ENCODE measurements at places on chromosomes 12 and 14.

DNA sequence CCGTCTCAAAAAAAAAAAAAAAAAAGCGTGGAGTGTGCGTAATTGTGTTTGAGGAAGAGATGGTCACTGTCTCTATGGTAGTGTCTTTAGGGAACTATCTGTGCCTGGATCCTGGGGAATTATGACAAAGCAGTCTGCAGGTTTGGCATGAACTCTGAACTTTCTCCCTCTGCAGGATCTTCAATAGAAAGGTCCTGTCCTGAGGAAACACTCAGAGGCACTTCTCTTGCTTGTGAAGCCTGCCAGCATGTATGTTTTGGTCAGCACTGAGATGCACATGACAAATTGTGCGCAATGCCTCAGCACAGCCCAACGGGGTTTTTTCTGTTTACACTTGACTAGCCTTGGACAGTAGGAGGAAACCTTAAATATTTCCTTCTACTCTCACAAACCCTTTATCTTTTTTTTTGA lies 46.6 kb downstream of the ATF7 start:
- DNase-seq = no peak

- DNase-seq = no peak
Measured at GRCh38 chr12:51838036-51838435, 10.5 kb downstream of the FIGNL2 start.

DNA sequence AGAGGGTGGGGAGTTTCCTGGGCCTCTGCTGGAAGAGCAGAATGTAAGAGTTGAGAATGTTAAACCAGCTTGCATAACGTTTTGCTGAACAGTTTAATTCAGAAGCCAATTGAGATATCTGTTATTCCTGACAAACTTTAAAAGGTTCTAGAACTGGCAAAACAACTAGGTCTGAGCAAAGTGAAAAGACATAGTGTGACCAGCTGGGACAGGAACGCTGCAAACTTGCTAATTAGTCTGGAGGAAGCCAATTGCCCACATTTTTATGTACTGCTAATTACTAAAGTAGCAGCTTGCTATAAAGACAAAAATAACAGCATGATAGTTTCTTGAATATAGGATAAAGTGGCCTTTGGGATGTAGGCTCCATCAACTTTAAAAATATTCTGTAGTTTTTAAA lies 704.9 kb downstream of the NRXN3 start:
- no peak for DNase-seq

DNA sequence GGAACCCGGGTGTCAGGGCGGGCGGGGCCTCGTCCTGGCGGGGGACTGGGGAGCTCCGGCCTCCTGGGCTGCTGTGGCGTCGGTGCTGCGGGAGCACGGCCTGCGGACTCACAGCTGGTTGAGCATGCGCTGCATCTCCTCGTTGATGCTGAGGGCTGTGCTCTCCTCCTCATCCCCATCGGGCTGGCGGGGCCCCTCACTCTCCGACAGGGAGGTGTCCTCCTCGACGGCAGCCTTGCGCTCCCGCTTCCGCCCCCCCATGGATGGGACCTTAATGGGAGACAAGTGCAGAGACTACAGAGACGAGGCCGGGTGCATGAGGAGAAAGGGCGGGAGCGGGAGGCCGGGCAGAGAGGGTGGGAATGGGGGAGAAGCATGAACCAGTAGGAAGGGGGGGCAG lies 7.3 kb downstream of the IFFO1 start:
- no peak for DNase-seq

DNA sequence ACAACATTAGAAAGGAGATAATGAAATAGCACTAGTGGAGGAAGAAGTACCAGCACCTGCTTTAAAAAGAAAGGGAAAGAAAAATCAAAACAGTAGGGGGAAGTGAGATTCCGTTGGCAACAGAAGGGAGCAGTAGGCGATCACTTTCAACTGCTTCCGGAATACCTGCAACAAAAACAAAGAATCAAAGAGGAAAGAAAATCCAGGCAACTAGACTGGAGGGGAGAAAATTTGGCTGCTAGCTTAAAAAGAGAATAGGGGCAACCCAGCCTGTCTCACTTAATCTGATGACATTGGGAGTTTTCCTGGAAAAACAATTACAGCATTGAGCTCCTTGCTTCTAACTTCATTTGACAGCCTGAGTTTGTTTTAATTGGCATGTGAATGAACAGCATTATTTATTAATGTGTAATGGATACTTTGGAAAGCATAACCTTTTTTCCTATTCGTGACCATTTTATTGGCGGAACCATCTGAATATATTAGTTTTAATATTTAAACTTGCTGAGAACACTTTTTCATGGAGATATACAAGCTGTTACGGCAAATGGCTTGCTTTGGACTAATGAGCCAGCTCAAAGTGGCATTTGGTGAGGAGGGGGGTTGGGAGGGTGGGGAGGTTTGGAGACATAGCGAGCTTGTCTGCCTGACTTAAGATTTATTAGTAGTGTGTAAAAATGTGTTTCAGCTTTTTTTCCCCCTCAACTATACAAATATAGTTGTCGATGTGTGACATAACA lies 2.5 kb upstream of the DACT1 start:
- DNase-seq = no peak

- DNase-seq = no peak
Measured at GRCh38 chr12:61356485-61356884, 903.7 kb upstream of the USP15 start.

DNA sequence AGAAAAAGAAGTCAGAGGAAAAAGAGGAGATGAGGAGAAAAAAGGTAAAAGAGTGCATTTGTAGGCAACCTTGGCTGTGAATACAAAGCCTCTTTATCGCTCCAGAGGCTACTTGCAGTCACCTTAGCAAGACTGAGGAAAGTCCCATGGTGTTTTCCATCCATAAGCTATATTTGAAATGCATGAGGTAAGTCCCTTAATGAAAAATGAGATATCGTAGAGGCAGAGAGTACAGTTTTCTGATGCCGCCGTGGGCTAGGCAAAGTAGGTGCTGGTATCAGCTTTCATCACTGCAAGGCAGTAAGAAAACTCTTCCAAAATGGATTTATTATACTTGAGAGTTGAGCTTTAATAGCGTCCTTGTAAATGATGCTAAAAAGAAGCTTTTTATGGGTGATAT lies 186.8 kb downstream of the ASCL1 start:
- no peak for DNase-seq

DNA sequence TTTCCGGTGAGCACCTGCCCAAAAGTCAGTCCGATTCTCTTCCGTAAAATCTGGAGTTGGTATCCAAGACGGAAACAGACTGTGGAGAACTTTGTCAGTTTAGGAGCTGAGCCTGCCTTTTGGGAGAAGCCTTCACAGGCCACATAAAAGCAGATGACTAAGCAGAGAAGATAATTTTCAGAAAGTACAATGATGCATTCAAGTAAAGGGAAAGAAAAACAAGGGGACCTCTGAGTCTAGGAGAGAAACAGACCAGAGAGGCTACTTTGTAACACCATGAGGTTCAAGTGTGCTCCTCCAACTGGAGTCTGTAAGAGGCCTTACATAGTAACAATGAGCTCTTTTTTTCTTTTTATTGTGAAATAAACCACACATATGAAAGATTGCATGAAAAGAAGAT lies 21.1 kb downstream of the TMED8 start:
- DNase-seq = no peak

GRCh38 chr14:90403065-90403464 lies 6.2 kb downstream of the CALM1 start:
- DNase-seq = no peak

DNA sequence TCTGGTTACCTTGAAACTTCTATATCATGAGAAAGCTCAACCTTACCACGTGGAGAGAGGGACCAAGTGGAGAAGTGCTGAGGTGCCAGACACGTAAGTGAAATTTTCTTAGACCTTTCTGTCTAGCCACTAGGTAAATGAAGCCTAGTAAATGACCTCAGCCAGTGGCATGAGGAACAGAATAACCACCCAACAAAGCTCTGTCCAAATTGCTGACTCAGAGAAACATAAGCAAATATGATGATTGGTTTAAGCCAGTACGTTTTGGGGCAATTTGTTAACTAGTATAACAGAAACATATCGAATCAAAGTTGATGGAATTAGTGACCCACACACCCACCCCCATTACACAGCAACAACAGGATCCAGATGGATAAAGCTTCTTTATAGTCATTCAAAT lies 75.2 kb upstream of the MAX start:
- DNase-seq = no peak

DNA sequence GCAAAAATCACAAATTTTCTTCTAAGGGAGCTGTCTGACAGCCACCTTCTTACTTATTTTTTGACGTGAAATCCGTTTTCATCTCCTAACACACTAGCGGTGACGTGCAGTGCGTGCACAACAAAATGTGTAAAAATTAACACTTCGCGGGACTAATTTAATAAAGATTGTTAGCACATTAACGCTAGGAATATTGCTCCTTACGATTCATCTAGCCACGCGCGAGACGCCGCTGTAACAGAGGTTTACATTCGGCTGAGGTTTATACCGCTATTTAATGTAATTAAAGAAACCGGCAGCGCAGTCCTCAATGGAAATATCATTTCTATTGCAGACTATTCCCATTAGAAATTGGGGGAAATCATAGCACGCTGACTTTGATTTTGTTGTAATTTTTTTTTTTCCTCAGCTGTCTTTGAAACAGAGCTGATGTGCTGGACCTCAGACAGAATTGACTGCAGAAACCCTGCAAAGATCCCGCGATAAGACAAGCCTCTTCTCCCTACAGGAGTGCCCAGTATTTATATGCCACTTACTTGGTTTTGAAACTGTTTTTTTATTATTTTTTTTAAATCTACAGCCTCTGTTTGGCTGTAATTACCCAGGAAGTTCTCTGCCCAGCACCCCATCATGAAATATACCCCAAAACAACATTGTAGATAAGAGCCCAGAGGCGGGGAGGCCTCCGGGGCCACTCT lies 31.2 kb downstream of the BCL11B start:
- DNase-seq = no peak

GRCh38 chr12:108565146-108565545 lies 2.8 kb downstream of the ISCU start:
- no peak for DNase-seq

- DNase-seq = no peak
Measured at GRCh38 chr12:72148709-72149108, 123.5 kb upstream of the TRHDE start.

GRCh38 chr12:128314611-128315010 lies 47.6 kb downstream of the TMEM132C start:
- DNase-seq = no peak

GRCh38 chr12:43331935-43332334 lies 220.1 kb downstream of the ADAMTS20 start:
- DNase-seq = no peak

DNA sequence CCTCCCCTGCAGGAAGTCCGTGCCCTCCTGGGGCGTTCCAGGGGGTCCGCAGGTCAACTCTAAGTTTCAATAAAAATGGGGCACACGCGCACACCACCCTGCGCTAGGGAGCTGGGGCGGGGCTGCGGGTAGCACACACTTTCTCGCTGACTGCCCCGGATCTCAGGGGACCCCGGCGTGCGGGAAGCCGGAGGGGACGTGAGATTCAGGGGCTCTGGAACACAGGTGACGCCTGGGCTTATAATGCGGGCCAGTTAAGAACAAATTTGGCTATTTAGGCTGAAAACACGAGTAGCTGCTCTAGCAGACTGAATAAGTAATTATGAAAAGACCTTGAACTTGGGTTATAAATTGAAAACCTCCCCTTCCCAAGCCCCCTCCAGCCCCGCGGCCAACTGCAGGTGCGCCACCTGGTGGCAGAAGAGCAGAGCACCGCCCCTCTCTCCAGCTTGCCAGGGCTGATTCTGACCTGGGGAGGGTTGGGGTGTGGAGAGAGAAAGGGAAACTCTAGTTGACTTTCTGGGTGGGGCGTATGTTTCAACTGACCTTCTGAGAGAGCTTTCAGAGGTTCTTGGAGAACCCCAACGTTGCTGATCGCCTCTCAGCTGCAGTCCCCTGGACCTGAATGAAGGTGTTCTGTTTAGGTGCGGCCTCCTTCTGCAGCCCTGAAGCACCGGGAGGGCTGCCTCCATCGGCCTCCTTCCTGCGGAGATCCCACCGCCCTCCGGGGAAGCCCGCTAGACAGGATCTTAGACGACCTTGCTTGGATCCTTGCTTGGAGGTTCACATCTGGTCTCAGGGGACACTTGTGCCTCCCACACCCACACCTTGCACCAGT lies 118.4 kb upstream of the EVL start:
- no peak for DNase-seq

- DNase-seq = no peak
Measured at GRCh38 chr12:100434177-100434576, 39.5 kb upstream of the NR1H4 start.

DNA sequence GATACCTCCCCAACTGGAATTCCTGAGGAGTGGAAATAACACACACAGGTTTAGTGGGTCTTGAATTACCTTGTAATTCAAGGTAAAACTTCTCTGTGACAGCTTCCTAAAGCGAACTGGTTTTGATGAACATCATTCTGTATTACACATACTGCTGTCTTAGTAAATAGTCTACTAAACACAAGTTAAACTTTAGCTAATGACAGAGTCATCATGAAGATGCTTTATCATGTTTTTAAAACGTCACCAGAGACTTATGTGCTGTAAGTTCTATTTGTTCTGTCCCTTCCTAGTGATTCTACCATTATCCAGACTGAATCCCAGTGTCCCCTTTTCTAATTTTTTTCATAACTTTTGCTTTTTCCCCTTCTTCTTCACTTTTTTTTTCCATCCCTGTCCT lies 11.6 kb upstream of the GXYLT1 start:
- no peak for DNase-seq
